ENCODE measurements at places on chromosomes 2 and 18.

GRCh38 chr2:162457490-162457889, 113.6 kb downstream of the GCA start:
- no peak for DNase-seq

GRCh38 chr18:3132700-3133099, 87.1 kb downstream of the MYOM1 start:
- DNase-seq: no peak

DNA sequence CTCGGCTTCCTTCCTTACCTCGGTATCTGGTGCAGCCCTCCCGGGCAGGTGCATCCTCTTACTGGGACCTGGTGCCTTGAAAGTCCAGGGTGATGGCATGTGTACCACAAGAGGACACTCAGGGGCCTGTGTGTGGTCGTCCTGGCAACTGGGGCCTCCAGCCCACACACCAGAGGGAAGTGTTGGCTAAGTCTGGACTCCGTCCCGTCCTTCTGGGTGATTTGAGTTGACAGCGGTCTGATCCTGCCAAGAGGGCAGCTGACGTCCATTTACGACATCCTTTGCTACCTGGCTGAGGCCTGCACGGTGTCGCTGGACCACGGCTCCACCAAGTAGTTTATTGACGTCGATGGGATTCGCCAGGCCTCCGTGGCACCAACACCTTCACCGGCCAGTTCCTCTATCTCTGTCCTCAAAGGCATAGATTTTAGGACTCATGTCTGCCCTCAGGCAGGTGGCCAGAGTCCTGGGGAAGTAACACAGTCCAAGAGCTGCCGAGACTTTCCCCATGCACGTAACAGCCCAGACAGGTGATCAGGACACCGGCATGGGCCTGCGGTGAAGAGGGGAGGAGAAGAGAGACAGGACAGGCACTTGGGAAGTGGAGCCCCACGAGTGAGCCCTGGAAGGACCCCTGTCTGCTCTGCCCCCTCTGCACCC, 186.0 kb upstream of the HDAC4 start:
- no peak for DNase-seq

DNA sequence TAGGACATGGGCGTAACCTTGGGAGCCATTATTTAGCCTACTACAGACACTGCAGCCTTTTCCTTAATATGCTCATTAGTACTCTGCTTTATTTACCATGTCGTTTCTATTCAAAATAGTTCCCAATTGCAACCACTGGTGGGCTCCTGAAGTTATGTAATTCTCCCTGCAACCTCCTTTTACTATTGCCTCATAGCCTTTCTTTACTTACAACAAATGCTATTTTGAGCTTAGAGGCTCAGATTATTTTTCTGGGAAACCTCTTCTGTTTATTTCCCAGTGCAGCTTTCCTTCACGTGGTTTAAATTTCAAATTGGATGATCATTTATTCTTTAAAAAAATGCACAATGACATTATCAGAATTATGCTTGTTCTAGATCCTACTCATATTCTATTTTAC, 492.3 kb upstream of the TMEFF2 start:
- DNase-seq: no peak

DNA sequence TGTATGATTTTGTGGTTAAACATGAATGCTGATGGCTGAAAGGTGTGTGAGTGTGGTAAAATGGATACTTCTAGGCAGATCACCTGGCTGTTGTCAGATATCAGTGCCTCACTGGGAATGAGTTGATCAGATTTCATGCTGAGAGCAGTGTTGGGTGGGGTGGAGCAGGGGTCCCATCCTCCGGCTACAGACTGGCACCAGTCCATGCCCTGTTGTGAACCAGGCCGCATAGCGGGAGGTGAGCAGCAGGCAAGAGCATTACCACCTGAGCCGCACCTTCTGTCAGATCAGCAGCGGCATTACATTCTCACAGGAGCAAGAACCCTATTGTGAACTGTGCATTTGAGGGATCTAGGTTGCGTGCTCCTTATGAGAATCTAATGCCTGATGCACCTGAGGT, 78.7 kb downstream of the GLI2 start:
- no peak for DNase-seq

DNA sequence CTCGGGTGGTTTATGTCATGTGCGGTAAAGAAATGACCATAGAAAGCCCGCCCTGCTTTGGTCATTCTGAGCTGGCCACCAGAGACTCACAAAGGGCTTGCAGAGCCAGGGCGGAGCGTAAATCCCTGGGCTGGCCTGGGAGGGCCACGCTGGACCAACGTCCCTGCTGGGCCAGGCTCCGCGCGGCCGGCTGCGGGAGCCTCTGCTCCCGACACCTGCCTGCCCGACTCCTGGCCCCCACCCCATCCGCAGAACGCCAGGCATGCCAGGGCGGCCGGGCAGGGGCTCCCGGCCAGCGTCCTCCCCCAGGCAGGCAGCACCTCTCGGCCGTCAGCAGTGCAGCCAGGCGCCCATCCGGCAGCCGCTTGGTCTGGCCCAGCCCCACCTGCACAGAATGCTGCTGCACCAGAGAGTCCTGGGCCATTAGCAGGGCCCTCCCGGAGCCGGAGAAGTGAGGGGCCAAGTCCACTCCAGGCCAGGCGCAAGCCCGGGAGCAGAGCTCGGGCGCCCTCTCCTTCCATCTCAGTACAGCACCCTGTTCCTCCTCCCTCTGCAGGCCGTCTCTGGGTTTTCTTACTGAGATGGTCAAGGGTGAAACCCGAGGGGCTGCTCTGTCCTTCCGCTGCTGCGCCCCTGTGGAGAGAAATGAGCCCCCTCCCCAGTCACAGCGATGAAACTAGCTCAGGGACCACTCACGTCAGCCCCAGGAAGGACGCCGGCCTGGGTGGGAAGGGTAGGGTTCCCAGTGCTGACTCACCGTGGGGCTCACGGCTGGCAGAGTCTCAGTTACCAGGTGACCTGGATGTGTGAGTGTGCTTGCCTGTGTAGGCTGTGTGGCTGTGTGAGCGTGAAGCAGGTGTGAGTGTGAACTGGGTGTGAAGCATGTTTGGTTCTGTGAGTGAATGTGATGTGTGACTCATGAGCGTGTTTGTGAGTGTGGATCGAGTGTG, 83.3 kb downstream of the PTGR3 start:
- DNase-seq: no peak

DNA sequence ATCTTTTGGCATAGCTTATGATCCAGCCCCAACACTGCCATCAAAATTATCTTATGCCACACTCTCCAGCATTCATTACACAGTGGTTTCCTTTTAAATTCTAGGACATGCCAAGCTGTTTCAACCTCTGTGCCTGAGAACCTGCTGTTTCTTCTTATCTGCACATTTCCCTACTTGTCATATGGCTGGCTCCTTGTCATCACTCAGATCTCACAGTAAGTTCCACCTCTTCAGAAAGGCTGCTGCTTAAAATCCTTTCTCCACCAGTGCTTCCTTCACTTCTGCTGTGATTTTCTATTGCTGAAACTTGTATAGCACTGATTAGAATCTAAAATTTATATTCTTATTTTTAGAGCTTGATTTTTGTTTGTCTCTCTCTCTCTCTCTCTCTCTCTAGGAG, 43.4 kb downstream of the MC4R start:
- DNase-seq: no peak

- DNase-seq: no peak
These were observed 105.7 kb downstream of the CDH2 start for GRCh38 chr18:28071199-28071598.

GRCh38 chr2:64586883-64587481, 62.9 kb downstream of the AFTPH start:
- no peak for DNase-seq

- DNase-seq: no peak
These were observed 27.3 kb upstream of the NTSR2 start for GRCh38 chr2:11697103-11697871.

Measured in GM19239 (cell line).